Breast epithelium (tissue), 4 donors: ENCODE measurements at places on chromosomes 1 and 21. TPM values are rescaled to one million over a fixed set of nuclear protein-coding genes. Genes with fewer than 3 reads are reported as not detected.

The AMIGO1 gene
- 9.5 TPM for total RNA-seq

The LIPI gene
- total RNA-seq, result not detected

The INSRR gene
- total RNA-seq, result 0.15 TPM

The RGSL1 gene
- not detected for total RNA-seq

The CNR2 gene
- not detected for total RNA-seq

DNA sequence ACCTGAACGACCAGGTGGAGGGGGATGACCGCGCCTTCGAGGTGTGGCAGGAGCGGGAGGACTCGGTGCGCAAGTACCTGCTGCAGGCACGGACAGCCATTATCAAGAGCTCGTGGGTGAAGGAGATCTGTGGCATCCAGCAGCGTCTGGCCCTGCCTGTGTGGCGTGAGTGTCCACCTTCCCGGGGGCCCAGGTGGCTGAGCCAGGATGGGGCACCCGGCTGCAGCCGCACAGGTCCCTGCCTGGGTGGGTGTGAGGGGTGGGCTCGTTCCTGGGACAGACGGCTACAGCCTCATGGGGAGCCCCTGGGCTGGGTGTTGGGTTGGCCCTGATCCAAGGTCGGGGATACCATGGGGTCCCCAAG, 65.2 kb downstream of the TRIM11 start:
- H3K36me3 ChIP-seq, result no peaks in the 10 kb centered on the region
- peak; percentile 42 for DNase-seq
- no peaks in the 10 kb centered on the region for H3K27me3 ChIP-seq

DNA sequence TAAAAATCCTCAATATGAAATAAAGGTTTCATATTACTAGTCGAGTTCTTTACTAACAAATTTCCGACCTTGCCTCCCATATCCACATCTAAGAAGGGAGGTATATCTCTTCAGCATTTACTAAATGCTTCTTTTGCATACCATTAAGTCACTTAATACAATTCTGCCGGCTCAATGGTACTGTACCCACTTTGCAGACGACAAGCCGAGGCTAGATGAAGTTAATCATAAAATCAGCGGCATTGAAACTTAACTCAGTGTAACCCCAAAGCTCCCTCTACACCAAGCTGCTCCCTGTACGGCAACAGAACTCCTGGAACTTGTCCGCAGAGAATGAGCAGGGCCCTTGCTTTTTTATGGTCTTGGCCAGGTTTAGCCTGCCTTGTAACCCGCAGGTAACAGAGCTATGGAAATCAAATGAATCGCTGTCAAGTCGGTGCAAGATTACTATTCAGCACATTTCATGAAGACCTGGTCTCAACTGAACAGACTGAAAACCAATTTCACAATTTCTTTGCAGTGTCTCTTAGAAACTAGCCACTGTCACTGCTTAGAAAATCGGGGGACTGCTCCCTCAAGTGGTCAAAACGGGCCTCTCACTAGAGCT, 738 bp downstream of the INTS7 start:
- peak overlapping the region; percentile 82 for H3K4me3 ChIP-seq
- H3K4me1 ChIP-seq, result peaks cover 5% of the 10 kb centered on the region
- peak overlapping the region; percentile 95 for H3K27ac ChIP-seq
- no peaks in the 10 kb centered on the region for H3K27me3 ChIP-seq
- H3K36me3 ChIP-seq, result no peaks in the 10 kb centered on the region

DNA sequence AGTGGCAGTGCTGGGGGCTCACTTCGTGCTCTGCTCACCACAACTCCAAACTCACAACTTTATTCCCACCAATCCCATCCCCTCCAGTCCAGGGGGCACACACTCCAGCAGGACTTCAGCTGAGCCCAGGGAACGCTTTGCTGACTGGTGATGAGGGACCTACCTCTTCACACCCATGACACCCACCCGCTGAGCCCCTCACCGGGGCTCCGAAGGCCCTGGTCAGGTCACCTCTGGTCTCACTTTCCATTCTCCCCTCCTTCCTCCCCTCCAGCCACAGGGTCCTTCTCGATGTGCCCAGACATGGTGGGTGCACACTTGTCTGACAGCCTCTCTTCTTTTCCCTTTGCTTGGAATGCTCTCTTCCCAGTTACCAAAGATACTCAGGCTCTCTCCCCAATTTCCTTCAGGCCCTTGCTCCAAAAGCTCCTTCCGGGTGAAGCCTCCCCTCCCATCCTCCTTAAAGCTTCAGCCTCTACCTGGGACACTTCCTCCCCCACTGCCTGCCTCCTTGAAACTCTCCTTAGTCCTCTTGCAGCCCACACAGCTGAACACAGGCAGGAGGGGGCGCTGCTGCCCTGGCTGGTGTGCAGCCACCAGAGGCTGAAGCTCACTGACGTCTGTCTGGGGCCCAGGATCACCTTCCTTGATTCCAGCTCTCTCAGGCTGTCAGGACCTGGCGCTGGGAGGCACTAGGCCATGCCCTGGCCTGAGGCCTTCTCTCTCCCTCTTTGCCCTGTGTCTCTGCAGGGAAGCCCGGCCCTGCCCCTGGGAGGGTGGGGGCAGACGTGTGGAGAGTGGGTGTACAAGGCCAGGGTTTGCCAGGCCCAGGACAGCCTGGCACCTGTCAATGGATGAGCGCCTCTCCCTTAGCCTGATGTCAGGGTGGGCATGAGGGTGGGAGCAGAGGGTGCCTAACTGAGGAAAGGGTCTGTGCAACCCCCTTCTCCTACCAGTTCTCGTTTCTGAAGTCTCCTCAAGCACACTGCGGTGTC, 1.6 kb downstream of the KCNE1 start:
- H3K27me3 ChIP-seq, result no peaks in the 10 kb centered on the region
- DNase-seq, result peak; percentile 62
- no peaks in the 10 kb centered on the region for H3K4me1 ChIP-seq
- H3K4me3 ChIP-seq, result peak overlapping the region; percentile 22
- no peak overlapping the region for H3K27ac ChIP-seq

GRCh38 chr1:212396638-212397037, 18.0 kb downstream of the PACC1 start:
- H3K36me3 ChIP-seq, result no peaks in the 10 kb centered on the region
- H3K27me3 ChIP-seq, result no peaks in the 10 kb centered on the region
- no peak overlapping the region for H3K27ac ChIP-seq
- H3K4me1 ChIP-seq, result no peaks in the 10 kb centered on the region
- no peak overlapping the region for H3K4me3 ChIP-seq
- no peak for DNase-seq

DNA sequence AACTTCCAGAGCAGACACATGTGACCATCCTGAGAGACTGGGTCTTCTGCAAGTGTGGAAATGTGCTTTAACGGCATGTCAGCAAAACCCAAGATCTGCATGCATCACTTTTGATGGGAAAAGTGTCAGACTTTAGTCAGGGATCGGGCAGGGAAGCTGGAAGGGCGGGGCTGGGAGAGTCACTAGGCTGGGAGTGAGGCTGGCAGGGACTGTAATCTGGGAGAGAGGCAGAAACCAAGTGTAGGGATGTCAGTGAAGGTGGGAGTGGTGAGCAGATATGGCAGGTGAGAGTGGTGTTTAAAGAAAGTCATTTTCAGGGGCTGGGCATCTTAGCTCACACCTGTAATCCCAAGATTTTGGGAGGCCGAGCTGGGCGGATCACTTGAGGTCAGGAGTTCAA, 11.3 kb downstream of the CDA start:
- H3K27ac ChIP-seq, result no peak overlapping the region
- H3K4me3 ChIP-seq, result no peak overlapping the region
- no peaks in the 10 kb centered on the region for H3K4me1 ChIP-seq
- H3K27me3 ChIP-seq, result no peaks in the 10 kb centered on the region
- DNase-seq, result no peak

- H3K36me3 ChIP-seq, result no peaks in the 10 kb centered on the region
- H3K4me1 ChIP-seq, result no peaks in the 10 kb centered on the region
- no peak overlapping the region for H3K4me3 ChIP-seq
- H3K27me3 ChIP-seq, result no peaks in the 10 kb centered on the region
These were observed 100.2 kb upstream of the GREM2 start for GRCh38 chr1:240712014-240712731.

GRCh38 chr1:111221633-111222291, 5.8 kb upstream of the CHI3L2 start:
- H3K27ac ChIP-seq, result peak overlapping the region; percentile 48
- DNase-seq, result no peak
- no peak overlapping the region for H3K4me3 ChIP-seq
- H3K4me1 ChIP-seq, result no peaks in the 10 kb centered on the region

GRCh38 chr1:209595028-209595427, 11.5 kb downstream of the CAMK1G start:
- DNase-seq, result no peak
- no peaks in the 10 kb centered on the region for H3K4me1 ChIP-seq
- H3K27me3 ChIP-seq, result no peaks in the 10 kb centered on the region
- no peak overlapping the region for H3K4me3 ChIP-seq
- no peak overlapping the region for H3K27ac ChIP-seq

DNA sequence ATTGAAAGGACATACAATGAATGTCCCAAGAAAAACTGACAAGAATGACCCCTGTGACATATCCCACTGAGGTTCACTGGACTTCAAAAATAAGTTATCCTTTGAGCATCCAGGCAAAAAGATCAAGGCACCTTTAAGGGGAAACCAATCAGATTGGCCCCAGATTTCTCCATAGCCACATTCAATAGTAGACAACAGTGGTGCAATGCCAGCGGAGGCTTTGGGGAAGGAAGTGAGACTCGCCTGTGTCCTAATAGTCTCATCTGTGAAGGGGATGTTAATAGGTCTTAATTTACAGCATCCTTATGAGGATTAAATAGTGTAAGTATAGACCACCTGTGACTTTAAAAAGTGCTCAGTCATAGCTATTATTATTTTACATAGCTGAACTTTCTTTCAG, 21.5 kb downstream of the RPL5 start:
- H3K4me1 ChIP-seq, result no peaks in the 10 kb centered on the region
- DNase-seq, result no peak
- H3K27ac ChIP-seq, result no peak overlapping the region
- no peaks in the 10 kb centered on the region for H3K36me3 ChIP-seq
